ENCODE measurements at places on chromosomes 16 and 17.

DNA sequence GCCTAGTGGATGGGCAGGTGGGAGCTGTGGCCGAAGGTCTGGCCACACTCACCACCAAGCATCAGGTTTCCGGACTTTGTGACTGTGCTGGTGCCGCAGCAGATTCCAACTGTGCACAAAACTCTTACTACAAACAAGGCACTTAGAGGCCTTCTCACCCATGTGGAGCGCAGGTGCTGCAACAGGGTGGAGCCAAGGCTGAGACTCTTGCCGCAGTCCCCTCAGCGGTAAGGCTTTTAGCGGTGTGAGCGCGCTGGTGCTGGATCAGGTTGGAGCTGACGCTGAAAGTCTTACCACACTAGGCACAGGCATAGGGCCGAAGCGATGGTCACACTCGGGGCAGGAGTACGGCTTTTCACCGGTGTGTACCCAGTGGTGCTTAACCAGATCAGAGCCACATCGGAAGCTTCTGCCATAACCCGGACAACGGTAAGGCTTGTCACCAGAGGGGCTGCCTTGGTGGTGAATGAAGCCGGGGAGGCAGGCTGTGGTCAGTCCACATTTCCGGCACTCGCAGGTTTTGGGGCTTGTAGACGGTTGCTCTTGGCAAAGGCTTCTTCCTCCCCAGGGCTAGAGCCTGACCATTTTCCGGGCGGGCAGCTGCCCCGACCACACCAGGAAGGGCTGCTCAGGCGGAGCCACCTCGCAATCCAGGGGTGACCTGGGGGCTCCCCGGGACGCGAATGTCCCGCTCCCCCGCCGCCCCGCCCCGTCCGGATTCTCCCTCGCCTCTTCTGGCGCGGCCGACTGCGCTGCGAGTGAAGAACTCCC, 1.0 kb upstream of the ARMC5 start:
- peak; percentile 93 for DNase-seq

GRCh38 chr16:3062553-3062952, 2.9 kb upstream of the IL32 start:
- DNase-seq, result no peak

DNA sequence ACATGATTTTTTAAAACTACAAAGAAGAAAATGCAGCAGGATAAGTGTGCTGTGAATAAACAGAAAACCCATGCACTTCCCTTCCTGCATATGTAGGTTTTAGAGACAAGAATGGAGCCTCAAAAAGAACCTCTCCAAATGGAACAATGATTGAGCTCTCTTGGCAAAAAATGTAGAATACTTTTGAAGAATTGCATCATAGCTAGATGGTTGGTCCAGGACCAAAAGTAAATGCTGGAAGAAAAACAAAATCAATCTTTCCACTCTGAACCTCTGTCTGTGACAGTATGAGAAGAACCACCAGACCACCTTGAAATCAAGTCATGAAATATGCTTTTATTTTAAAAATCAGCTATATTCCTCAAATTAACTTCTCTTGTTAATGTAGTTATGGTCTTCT, 17.5 kb downstream of the HELZ start:
- DNase-seq, result no peak

DNA sequence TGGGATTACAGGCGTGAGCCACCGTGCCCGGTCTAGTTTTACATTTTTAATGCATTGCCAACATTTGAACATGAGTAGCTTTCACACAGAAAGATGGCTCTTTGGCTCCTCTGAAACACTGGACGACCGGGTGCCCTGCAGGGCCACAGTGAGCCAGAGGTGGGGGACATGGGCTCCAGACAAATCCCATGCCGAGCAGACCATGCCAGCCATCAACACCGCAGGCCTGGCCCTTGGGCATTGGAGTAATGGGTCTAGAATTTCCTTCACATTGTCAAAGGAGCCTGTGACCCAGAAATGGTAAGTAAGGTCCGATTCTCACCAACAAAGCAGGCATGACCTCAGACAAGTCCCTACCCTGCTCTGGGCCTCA, 21.4 kb upstream of the MPRIP start:
- no peak for DNase-seq

GRCh38 chr16:84465154-84465553, 39.3 kb downstream of the MEAK7 start:
- DNase-seq, result peak; percentile 2

DNA sequence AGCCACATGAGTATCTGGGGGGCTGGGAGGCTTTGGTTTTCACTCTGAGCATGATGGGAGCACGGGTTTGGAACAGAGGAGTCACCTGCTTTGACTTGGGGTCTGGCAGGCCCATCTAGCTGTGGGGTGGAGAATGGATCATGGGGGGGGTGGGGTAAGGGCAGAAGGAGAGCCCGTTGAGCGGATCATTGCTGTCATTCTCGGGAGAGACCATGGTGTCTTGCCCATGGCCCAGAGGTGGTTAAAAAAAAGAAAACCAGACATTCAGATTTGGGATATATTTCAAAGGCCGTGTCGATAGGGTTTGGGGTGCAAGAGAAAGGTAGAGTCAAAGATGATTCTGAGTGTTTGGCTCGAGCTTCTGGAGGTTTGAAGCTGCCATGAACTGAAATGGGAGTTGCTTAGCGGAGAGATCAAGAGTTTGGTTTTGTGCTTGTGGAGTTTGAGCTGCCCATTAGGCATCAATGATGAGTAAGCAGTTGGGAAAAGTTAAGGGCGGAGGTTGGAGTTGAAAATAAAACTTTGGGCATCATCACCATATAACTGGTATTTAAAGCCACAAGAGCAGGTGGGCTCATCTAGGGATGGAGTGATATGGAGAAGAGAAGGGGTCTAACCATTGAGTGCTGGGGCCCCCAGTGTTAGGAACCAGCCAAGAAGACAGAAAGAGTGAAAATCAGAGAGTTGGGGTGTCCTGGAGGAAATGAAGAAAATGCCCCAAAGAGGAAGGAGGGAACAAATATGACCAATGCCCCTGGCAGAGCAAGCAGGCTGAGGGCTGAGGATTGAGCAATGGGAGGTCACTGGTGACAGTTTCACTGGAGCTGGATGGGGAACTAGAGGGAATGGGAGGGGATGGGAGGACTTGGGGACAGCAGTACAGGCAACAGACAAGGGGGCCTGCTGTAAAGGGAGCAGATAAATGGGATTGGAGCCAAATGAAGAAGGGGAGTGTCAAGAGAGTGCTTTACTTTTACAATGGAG, 1.9 kb downstream of the NOD2 start:
- DNase-seq, result no peak

DNA sequence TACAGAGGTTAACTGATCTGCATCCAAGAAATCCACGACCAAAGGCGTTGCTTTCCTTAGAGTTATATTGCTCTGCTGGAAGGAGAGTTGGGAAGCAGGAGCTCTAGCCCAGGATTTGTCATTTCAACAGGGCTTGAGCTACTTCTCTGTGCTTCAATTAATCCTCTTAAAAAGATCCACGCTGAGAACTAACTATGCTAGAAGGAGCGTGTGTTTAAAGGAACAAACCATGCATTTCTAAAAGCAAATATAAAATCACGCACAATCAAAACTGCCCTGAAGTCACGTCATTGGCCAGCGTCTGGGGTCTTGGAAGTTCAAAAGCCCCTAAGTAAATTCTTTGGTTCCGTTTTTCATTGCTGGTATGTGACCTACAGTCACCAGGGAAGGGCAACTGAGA, 1.1 kb downstream of the ARL6IP1 start:
- no peak for DNase-seq

- no peak for DNase-seq
Measured at GRCh38 chr17:48574505-48575065, 3.6 kb downstream of the HOXB4 start.

- no peak for DNase-seq
Measured at GRCh38 chr17:18250259-18250658, 8.3 kb downstream of the FLII start.

DNA sequence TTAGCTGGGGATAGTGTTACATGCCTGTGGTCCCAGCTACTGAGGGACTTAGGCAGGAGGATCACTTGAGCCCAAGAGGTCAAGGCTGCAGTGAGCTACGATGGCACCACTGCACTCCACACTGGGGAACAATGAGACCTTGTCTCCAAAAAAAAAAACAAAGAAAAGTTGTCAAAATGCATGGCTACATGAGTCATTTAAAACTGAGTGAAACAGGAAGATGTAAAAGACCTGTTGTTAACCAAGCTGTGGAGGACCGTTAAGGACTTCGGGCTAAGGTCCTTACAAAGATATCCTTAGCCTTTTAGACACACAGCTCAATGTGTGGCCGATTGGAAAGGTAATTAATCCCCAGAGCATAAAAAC, 25.1 kb downstream of the ZP2 start:
- DNase-seq, result no peak

DNA sequence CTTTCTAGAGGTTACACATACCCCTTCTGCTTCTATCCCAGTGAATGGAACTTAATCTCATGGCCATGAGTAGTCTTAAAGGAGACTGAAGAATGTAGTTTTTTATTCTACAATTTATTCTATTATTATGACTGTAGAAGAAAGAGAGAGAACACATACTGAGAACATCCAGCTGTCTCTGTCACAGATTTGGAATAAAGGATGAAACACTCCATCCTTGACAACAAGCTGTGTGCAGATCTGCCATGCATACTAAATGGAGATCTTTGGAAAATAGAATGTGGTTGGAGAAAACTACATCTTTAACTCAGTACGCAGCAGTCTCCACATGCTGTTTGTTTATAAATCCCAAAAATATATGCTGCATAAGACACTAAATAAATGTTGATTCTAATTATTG, 54.1 kb upstream of the NUDT7 start:
- DNase-seq, result no peak

GRCh38 chr16:31464348-31464769, 5.1 kb downstream of the ARMC5 start:
- DNase-seq, result no peak

DNA sequence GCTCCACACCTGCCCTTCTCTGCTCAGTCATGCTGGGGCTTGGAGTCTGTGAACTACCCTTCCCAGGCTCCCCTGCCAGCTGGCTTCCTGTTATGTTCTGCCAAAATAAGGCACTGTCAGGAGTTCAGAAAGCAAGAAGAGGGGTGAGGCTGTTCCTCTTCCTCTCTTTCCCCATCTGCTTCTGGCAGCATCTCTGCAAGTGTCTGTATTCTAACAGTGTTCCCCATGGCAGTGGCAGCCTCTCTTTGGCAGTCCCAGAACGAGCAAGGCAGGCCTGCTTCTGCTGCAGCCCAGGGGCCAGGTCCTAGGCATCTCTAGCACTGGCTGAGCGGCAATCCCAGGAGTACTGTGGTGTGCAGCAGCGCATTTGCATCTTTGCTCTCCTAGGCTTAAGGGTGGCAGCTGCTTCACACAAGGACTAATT, 219.1 kb downstream of the STX8 start:
- DNase-seq, result no peak

DNA sequence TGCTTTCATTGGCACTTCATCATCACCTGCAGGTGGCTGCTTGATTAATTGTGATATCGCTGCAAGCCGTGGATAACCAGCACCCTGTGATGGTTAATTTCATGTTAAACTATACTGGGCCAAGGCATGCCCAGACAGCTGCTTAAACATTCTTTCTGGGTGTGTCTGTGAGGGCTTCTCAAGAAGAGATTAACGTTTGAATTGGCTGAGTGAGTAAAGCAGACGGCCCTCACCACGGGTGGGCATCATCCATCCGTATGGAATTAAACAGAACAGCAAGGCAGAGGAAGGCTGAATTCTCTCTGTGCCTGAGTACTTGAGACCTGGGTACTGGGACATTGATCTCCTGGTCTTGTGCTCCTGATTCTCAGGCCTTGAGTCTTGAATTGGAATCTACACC, 7.1 kb upstream of the ZNF213 start:
- no peak for DNase-seq

DNA sequence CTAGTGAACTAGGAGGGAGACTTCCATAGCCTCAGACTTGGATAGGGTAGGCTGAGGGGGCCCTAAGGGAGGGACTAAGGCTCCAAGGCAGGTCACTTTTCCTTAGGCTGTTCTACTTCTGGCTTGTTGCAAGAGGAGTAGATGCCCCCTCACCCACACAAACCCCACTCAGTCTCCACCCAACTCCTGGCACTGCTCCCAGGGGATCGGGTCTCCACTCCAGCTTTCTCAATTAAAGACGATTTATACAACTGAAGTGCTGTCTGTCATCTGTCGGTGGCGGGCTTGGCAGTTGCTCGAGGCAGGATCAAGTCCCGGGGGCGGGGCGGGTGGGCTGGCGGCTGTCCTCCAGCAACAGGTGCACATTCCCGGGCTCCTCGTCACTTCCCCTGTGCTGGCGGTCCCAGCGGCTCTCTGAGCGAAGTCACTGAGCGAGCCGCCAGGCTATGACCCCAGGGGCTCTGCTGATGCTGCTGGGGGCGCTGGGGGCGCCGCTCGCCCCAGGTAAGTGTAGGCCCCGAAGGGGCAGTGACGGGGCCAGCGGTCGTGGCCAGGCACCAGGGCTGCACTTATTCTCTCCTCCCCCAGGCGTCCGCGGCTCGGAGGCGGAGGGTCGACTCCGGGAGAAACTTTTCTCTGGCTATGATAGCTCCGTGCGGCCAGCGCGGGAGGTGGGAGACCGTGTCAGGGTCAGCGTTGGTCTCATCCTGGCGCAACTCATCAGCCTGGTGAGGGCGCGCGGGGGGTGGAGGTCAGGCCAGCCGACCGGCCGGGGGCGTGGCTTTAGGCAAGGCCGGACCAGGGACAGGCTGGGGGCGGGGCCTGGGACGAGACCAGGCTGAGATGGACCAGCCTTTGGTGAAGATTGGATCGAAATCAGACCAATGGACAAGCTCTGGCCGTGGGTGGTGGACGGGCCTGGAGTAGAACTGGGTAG, at the start of gene CHRNB1:
Gene CHRNB1 (plus strand): TSS at position 380 of the 937 bp plus-strand sequence. CDS start 67 bp downstream, at position 447.
- DNase-seq, result peak; percentile 93

DNA sequence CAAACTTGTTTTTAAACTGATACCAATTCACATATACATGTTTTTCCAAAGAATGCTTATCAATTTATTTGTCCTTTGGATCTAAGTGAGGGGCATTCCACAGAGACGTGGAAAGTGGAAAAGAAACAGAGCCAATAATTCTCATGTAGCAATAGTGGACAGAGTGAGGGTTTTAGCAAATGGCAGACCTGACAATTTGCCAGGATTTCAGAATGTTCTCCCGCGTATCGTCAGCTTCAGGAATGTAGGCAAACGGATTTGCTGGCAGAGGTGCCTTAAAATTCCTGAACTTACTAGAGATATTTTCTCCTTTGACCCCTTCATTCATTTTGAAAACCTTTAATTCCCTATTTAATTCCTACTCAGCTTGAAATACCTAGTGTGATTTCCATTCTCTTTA, 193.4 kb upstream of the CPHXL start:
- no peak for DNase-seq

- DNase-seq, result no peak
Measured at GRCh38 chr17:33511670-33512069, 218.6 kb upstream of the ASIC2 start.

GRCh38 chr16:77009453-77009852, 181.5 kb upstream of the MON1B start:
- DNase-seq, result no peak

GRCh38 chr16:68776821-68777485, 39.9 kb downstream of the CDH1 start:
- DNase-seq, result no peak

DNA sequence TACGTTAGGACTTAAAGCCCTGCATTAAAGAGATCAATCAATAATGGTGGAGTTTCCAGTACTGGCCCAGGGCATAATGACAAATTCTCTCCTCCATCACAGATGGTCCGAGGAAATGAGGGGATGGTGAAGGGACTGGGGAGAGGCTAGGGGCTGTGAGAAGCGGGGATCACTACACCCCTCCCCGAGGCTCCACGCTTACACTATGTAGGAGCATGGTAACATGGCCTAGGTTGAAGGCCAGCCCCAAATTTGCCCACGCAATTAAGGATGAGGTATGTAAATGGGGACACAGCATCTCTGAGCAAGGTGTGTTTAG, 8.0 kb upstream of the AKTIP start:
- DNase-seq, result no peak

Measured in upper lobe of left lung (tissue), 6 donors.